ENCODE measurements at places on chromosomes 6 and 20.

GRCh38 chr20:2141600-2142575 is 40.3 kb downstream of the STK35 start:
- no peak for DNase-seq

DNA sequence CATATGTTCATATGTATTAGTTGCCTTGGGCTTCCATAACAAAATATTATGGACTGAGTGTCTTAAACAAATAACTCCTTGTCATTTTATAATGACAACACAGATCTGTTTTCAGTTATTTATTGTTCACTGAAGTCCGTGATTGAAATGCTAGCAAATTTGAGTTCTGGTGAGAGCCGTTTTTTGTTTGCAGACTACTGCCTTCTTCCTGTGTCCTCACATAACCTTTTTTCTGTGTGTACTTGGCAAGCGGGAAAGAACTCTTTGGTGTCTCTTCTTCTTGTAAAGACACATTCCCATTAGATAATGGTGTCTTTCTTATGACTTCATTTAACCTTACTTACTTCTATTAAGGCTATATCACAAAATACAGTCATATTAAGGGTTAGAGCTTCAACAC is 482.9 kb upstream of the EYS start:
- no peak for DNase-seq

DNA sequence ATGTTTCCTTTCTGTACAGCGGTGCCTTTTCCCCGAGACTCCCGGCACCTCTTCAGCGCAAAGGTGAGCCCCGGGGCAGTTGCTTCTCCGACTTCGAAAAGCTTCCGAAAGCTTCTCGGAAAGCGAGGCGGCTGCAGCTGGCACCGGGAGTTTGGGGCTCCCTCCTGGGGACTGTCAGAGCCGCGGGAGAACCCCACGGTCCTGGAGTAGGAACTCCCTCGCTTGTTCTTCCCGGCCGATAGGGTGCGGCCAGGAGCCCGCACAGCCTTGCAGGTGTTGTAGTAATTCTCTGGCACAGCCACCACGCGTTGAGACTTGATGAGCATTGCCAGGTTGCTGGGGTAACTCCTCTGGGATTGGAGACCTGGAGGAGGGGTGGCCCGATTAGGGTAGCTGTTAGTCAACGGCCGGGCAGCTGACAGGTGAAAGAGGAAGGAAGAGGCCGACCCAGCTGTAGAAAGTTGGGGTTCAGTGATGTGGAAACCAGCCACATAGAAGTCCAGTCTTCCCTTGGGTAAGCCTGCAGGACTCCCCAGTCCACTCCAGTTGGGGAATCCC is 721 bp downstream of the KDM1B start:
- peak; percentile 76 for DNase-seq

DNA sequence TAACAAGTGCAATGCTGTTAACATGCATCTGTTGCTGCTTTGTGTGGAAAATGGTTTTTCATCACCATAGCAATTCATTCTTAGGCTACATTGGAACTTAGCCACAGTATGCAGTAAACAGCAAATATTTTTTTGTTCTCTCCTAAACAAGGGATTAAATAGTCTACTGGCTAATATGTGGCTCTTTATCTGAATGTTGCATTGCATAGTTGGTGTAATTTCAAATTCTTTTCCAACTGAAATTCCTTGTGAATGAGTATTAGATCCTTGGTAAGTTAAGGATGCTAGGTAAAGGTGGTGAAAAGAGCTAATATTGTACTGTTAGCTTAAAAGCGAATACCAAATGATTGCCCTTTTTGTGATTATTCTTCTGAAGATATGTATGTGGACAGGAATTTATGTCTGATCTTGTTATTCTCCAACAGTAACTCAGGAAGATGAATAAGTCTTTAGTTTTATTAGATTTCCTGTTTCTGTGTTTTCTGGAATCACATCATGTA is 958 bp downstream of the MLIP start:
- no peak for DNase-seq
